ENCODE measurements at places on chromosomes 1 and 21.

DNA sequence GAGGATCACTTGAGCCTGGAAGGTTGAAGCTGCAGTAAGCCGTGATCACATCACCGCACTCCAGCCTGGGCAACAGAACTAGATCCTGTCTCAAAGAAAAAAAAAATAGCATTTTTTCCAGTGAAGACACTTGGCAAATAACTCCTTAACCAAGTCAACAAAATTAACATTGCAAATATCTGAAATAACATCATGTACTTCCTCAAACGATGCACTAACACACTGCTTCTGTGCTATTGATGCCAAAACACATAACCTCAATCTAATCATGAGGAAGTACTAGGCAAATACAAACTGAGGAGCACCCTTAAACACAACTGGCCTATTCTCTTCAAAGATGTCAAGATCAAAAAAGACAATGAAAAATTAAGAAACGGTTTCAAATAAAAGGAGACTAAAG, 32.3 kb downstream of the PABPC4 start:
- no peak for DNase-seq

GRCh38 chr1:91603409-91603808, 102.8 kb downstream of the CDC7 start:
- DNase-seq: no peak

GRCh38 chr1:207389728-207390464, 64.2 kb upstream of the CR2 start:
- DNase-seq: no peak

DNA sequence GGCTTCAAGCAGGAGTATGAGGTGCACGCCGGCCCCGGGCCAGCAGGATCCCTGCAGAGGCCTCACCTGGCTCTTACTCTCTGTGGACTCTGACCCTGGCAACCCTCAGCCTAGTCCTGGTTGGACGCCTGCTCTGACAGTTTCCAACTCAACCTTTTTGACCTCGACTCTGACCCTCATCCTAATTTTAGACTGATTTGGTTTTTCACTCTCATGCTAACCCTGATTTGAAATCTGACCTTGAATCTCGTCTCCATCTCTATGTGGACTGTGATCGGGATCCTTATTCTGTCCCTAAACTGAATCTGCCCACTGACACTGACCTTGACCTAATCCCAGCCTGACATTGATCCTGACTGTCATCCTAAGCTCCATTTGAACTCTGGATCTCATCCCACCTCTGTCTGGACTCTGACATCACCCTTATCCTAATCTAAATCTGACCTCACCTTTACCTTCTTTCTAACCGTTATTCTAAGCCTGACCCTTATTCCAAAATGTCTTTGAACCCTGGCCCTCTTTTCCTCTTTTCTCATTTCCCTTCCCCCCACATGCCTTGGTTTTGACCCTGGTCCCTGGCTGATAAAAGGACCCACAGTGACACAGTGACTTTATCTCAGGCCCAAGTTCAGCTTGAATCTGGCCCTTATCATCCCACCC, 67.8 kb downstream of the PTPRU start:
- DNase-seq: no peak

- no peak for DNase-seq
Measured at GRCh38 chr1:231161667-231162296, at the start of gene TRIM67. TRIM67 (plus strand) TSS chr1:231162058; CDS start chr1:231162970, 912 bp downstream.

- no peak for DNase-seq
Measured at GRCh38 chr1:207873055-207873890, 37.7 kb downstream of the CD34 start.

GRCh38 chr21:44800971-44801467, 601 bp downstream of the UBE2G2 start:
- no peak for DNase-seq

DNA sequence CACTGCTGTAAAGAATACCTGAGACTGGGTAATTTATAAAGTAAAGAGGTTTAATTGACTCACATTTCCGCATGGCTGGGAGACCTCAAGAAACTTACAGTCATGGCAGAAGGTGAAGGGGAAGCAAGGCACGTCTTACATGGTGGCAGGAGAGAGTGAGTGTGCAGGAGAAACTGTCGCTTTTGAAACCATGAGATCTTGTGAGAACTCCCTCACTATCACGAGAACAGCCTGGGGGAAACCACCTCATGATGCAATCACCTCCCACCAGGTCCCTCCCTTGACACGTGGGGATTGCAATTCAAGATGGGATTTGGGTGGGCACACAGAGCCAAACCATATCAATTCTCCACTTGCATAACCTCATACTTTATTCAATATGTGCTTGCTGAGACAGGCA, 76.6 kb downstream of the GIPC2 start:
- DNase-seq: no peak

DNA sequence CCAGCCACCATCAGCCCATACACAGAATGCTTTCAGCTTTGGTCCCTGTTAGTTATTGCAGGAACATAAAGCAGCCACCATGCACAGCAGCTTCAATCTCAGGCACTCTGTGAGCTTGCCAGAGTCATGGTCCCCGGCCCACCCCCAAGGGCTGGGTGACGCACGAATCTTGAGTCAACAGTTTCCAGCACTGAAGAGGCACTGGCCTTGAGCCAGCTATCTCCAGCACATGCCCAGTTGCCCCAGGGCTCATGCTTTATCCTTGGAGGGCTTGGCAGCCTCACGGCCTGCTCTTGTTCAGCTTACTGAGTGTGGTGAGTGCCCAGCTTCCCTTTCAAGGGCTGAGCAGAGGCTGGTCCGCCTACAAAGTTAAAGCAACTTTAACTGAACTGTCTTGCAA, 200.7 kb upstream of the RAB4A start:
- no peak for DNase-seq

GRCh38 chr21:35206141-35207125, 157.3 kb upstream of the RUNX1 start:
- DNase-seq: no peak

DNA sequence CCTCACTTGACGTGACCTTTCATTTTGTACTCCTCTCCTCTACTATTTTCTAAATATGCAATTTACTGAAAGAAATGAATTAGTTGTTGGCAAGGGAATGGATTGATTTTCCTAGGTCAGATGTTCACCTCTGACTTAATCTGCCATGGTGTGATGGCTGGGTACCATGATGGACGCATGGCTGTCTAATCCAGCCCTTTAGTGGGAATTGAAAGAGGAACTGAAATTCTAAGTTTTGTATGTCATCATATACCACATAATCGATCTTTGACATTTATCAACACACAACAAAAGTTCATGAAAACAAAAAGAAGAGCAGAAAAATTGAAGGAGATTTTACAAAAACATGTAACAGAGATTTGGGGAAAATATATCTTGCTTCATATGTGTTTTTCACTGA, 331.3 kb upstream of the SNX7 start:
- no peak for DNase-seq

GRCh38 chr1:45014321-45015028, 2.4 kb downstream of the UROD start:
- peak; percentile 62 for DNase-seq

DNA sequence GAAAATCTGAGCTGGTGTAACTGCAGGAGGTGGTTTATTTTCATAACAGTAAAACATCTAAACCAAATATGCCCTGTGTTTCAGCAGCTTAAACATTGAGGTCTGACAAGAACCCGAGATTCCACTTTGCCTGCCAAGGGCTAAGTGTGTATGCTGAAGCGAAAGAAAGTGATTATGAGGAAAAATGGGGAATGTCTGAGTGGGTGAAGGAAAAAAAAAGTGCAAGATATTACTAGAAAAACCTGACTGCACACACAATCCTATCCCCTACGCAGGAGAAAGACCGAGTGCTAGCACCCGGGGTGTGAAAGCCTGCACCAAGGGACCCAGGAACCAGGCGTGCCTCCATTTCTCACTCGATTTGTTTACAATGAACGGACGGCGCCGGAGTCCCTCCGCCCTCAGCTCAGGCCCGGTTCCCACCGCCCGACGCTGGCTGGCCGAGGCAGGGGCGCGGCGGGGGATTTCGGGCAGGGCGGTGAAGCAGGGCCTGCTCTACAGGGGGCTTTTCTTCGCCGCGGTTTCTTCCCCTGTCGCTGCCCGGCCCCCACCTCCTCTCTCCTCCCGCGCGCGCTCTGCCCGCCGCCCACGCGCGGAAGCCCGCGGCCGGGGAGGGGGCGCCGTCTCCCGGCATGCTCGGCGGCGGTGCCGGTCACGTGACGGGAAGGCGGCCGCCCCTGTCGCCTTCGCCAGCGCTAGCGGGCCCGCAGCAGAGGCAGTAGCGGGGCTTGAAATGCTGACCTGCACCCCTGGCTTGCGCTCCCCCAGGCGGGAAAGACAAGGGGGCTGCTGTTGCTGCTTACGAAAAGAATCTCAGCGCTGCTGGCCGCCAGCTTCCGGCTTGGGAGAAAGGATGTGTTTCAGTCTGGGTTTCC, 35.9 kb downstream of the ITPKB start:
- DNase-seq: peak; percentile 74

DNA sequence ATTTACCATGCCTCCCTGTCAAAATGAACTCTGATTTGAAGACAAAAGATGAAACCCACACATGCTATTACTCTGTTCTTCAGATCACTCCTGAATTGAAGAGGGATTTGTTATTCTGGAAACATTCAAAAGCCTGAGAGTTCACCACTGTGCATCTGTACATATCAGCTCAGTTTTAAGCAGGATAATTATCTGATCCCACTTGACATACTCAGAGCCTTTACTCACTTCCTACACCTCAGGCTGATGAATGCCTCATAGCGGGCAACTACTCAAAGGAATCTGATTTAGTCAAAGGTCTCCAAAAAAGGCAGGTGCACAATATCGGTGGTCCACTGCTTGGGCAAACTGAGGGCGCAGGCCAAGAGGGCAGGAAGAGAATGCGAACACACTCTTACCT, 47.5 kb upstream of the LPAR3 start:
- no peak for DNase-seq

- no peak for DNase-seq
Measured at GRCh38 chr1:106880226-106880625, 176.2 kb upstream of the PRMT6 start.

GRCh38 chr1:184836934-184837895, 82.6 kb upstream of the EDEM3 start:
- no peak for DNase-seq

GRCh38 chr1:37809942-37810341, 1.9 kb upstream of the YRDC start:
- no peak for DNase-seq

GRCh38 chr21:42299324-42300044, 15.7 kb downstream of the TFF3 start:
- DNase-seq: no peak

DNA sequence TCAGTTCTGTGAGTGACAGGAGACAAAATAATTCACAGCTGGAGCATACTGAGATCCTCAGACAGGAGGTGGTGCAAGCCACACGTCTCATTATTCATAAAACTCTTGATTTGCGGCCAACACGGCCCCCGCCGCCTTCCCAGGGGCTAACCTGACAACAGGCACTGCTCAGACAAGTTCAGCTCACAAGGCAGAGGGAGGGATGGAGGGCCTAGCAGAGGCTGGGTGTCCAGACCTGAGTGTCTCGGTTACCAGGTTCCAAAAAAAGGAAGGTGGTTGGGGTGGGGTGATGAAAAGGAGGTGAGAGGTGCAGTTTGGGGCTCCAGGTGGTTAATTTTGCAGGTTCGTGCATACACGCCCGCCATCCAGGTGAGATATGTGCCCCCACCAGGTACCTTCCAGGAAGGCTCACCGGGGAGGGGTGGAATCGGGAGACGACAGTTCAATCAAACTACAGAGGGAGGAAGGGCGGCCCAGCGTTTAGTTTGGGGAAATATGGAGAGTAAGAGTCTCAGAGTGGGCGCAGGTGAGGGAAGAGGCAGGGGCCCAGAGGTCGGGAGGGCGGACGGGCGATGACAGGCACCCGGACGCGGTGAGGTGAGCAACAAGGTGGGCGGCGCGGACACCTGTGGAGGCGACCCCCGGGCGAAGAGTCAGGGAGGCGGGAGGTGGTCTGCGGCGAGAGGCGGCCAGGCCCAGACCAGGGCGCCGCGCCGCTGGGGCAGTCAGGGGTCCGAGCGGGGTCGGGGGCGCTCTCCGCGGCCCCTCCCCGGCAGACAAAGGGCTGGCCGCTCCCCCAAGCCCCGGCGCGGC, 629 bp downstream of the CTNNBIP1 start:
- DNase-seq: no peak

GRCh38 chr1:237799762-237800474, 90.8 kb downstream of the ZP4 start:
- no peak for DNase-seq

DNA sequence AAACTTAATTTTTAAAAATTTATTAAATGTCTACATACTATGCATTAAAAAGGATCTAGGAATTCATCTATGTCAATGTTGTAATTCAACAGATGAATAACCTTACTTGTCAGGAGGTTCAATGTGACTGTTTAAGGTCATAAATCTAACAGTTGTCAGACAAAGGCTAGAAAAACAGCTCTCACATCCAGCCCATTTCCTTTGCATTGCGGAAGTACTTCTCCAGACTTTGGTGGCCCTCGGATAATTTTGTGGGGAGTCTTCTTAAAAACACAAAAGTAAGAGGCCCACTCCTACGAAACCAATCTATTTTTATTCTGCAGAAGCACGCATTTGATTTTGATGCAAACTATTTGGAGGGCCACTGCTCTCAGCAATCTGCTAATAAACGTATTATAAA, 122.6 kb upstream of the CHRM3 start:
- DNase-seq: no peak

- no peak for DNase-seq
Measured at GRCh38 chr1:14810595-14811361, 212.3 kb downstream of the KAZN start.

GRCh38 chr1:99662539-99663080, 16.7 kb downstream of the PALMD start:
- DNase-seq: no peak

- DNase-seq: no peak
Measured at GRCh38 chr1:5225707-5226704, 571.6 kb downstream of the AJAP1 start.

- DNase-seq: no peak
Measured at GRCh38 chr1:234573711-234574299, 36.2 kb downstream of the IRF2BP2 start.

- DNase-seq: no peak
Measured at GRCh38 chr21:20250337-20250736, 747.9 kb upstream of the NCAM2 start.

DNA sequence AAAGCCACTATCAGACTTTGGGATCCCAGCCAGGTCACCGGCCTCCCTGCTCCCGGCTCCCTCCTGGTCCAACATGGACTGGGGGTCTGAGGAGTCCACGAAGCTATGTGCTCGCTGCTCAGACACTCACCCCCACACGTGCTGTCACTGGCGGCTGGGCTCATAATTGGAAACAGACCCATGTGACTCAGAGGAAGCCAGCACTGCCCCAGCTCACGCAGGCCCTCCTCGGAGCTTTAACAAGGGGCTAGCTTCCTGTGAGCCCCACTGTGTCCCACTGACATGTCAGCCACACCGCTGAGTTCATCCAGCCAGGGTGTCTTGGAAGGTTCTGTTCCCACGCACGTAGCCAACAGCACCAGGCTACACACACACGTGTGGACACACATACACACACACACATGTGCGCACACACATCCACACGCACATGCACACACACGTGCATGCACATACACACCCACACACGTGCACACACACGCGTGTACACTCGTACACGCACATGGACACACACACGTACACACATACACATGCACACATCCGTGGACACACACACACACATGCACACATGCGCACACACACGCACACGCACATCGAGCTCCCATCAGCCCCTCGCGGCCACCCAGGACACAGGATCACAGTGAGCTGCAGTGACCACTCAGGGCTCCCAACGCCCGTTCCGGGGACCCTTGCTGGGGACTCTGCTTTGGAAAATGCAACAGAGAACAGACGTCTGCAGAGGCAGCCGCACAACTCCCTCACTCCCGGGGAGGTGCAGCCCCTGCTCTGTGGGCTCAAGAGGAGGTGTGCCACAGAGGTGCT, 18.4 kb upstream of the COL6A2 start:
- no peak for DNase-seq
